ENCODE measurements at places on chromosomes 2 and 18. TPM values are rescaled to one million over a fixed set of nuclear protein-coding genes. Genes with fewer than 3 reads are reported as not detected.

GRCh38 chr2:20184067-20184938, 40.6 kb downstream of the SDC1 start:
- no peaks in the 10 kb centered on the region for H3K27me3 ChIP-seq
- no peak for DNase-seq
- no peak overlapping the region for H3K4me3 ChIP-seq
- H3K27ac ChIP-seq = no peak overlapping the region

DNA sequence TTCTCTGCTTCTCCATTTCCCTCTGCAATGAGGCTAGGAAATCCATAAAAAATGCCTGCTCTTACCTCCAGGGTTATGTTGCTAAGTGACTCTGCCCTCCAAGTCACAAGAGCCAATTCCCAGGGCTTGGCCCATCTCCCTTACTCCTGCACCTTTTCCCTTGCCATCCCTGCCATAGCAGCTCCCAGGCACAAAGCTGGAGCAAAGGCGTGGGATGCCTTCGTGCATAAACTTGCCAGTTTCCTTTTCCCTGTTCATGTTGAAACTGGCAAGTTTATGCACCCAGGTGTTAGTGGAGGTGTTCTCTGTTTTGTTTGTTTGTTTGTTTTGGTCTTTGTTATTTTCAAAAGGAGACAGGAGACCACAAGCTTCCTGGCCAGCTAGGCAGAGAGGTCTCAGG, 195.1 kb downstream of the ACKR3 start:
- H3K27me3 ChIP-seq = peaks cover 5% of the 10 kb centered on the region
- no peak overlapping the region for H3K27ac ChIP-seq
- H3K36me3 ChIP-seq = no peaks in the 10 kb centered on the region
- no peaks in the 10 kb centered on the region for H3K4me1 ChIP-seq

DNA sequence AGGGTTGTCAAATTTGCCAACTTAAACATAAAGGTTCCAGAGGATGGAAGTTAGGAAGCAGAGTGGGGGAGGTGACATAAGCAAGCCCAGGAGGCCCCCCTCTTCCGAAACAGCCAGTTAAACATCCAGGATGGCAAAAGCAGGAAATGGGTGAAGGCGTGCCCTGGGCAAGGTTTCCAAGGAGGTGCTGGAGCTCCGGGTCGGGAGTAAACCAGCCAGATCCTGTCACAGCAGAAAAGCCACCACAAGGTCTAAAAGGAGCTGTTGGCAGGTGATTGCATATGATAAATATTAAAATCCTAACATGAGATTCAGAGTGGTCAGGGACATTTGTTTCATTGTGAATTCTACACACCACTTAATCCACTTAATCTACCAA, 572.2 kb upstream of the SALL3 start:
- H3K27ac ChIP-seq = no peak overlapping the region
- no peaks in the 10 kb centered on the region for H3K4me1 ChIP-seq
- DNase-seq = no peak
- no peaks in the 10 kb centered on the region for H3K27me3 ChIP-seq
- no peaks in the 10 kb centered on the region for H3K36me3 ChIP-seq

- H3K4me3 ChIP-seq = no peak overlapping the region
- H3K27ac ChIP-seq = no peak overlapping the region
- no peak for DNase-seq
- no peaks in the 10 kb centered on the region for H3K4me1 ChIP-seq
Observed at GRCh38 chr2:62363166-62363565, 142.8 kb downstream of the TMEM17 start.

- no peaks in the 10 kb centered on the region for H3K27me3 ChIP-seq
- H3K4me3 ChIP-seq = no peak overlapping the region
- H3K27ac ChIP-seq = no peak overlapping the region
- H3K36me3 ChIP-seq = no peaks in the 10 kb centered on the region
- no peak for DNase-seq
Observed at GRCh38 chr2:107592280-107592624, 234.4 kb upstream of the RGPD4 start.

- H3K4me1 ChIP-seq = peaks cover 9% of the 10 kb centered on the region
- peak overlapping the region; percentile 65 for H3K27ac ChIP-seq
- H3K4me3 ChIP-seq = peak overlapping the region; percentile 39
- DNase-seq = peak; percentile 28
- H3K27me3 ChIP-seq = peaks cover 10% of the 10 kb centered on the region
Observed at GRCh38 chr2:190407246-190407661, 901 bp upstream of the MFSD6 start.

DNA sequence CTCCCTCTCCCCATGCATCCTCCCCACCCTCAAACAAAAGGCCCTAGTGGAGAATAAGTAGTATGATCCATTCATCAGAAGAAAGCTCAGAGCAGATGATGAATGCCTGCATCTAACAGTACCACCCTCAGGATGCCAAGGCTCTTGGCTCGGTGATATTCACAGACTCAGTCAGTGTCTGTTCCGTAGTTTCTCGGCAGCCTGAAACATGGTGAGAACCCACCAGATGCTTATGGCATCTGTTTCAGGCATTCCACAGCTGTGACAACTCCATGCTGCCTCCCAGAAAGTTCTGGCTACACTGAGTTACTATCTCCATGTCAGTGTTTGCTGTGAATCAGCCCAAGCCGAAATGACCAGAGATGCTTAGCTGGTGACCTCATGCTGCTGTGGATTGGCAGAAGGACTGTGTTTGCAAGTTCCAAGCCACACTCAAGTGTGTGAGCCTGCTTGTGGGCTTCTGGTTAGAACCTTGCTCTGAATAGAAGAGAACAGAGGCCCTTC, 83.9 kb downstream of the WDSUB1 start:
- peaks cover 68% of the 10 kb centered on the region for H3K4me1 ChIP-seq
- H3K36me3 ChIP-seq = peaks cover 28% of the 10 kb centered on the region
- no peak overlapping the region for H3K4me3 ChIP-seq
- H3K27me3 ChIP-seq = no peaks in the 10 kb centered on the region

GRCh38 chr2:136384531-136385303, 266.8 kb upstream of the CXCR4 start:
- H3K27ac ChIP-seq = no peak overlapping the region
- H3K27me3 ChIP-seq = no peaks in the 10 kb centered on the region
- no peak overlapping the region for H3K4me3 ChIP-seq
- H3K4me1 ChIP-seq = peaks cover 5% of the 10 kb centered on the region

GRCh38 chr18:69785466-69785865, 162.2 kb downstream of the CD226 start:
- no peaks in the 10 kb centered on the region for H3K27me3 ChIP-seq
- H3K36me3 ChIP-seq = no peaks in the 10 kb centered on the region
- H3K4me3 ChIP-seq = no peak overlapping the region

DNA sequence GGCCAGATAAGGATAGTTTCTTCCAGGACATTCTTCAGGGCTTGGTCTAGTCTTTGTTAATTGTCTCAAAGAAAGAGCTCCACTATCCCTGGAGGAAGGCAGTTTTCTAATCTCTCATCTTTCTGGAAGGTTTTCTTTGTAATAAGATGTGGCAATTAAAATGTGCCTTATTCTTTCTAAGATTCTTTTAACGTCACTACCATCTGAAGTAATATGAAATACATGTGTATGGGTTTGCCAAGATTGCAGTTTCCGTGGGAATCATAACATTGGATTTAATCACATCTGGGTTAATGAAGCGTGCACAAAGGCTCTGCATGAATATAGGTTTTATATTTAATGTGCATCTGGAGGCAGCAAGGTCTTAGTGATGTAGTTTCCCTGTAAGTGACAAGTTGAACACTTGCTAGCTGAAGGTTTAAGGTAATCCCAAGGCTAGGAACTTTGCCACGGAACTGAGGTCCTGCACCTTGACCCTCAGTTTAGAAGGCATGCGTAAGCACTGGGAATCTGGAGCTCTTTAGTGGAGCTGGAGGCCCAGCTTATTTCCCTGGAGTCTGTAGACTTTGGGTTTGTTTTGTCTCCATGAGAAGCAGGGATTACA, 25.7 kb downstream of the DIS3L2 start:
- peak overlapping the region; percentile 52 for H3K27ac ChIP-seq
- no peak overlapping the region for H3K4me3 ChIP-seq
- no peaks in the 10 kb centered on the region for H3K27me3 ChIP-seq
- DNase-seq = peak; percentile 77

DNA sequence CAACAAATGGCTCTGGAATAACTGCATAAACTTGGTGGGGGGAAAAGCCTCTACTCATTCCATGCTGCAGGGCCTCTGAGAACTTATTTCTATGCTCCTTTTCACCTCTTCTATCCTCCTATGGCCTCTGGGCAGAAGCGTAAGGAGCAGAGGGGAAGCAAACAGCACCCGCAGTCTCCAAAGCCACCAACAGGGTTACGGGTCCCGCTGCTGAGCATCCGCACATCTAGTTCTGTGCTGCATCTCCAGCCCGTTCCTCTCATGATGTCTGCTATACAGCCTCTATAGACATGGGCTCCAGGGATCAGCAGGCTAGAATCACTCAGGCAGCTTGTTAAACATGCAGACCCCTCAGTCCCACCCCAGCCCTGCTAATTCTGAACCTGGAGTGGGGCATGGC, 25.9 kb downstream of the PSTPIP2 start:
- no peaks in the 10 kb centered on the region for H3K27me3 ChIP-seq
- H3K27ac ChIP-seq = no peak overlapping the region
- no peak for DNase-seq
- H3K4me1 ChIP-seq = no peaks in the 10 kb centered on the region

- H3K36me3 ChIP-seq = no peaks in the 10 kb centered on the region
- H3K27me3 ChIP-seq = no peaks in the 10 kb centered on the region
- peaks cover 6% of the 10 kb centered on the region for H3K4me1 ChIP-seq
- H3K4me3 ChIP-seq = no peak overlapping the region
- no peak overlapping the region for H3K27ac ChIP-seq
Observed at GRCh38 chr2:105933906-105934305, 189.2 kb downstream of the NCK2 start.

DNA sequence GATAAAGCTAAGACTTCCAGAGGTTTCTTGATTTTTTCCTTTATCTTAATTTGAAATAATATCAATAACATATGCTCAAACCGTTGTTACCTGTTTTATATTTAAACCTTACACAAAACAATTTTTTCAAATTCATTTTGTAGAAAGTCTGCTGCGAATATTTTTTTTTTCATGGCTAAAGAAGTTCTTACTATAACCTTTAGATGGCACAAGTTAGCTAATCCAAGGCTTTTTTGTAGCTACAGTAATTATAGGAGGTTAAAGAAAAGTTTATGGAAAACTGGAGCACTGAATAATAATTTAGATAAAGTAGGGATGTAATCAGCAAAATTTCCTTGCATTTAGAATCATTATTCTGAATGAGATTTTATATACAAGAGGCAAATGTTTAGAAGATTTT, 78.0 kb upstream of the PNPT1 start:
- H3K4me1 ChIP-seq = no peaks in the 10 kb centered on the region
- H3K27me3 ChIP-seq = no peaks in the 10 kb centered on the region
- H3K4me3 ChIP-seq = no peak overlapping the region
- DNase-seq = peak; percentile 56
- no peaks in the 10 kb centered on the region for H3K36me3 ChIP-seq

DNA sequence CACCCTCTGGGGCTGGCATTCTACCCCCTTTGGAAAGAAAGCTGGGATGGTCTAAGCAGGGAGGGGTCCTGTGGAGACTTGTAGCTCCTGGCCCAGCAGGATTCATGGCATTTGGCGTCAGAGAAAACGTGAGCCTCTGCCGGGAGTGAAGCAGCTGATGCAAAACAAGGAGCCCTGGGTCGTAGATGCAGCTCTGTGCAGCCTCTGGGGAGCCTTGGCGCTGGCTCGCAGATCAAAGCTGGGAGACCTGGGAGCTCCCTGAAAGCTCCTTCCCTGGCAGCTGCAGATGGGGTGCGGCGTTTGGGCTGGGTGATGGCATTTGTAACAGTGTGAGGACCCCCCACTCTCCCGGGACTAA, 148.3 kb downstream of the KLHL29 start:
- no peak overlapping the region for H3K4me3 ChIP-seq
- H3K36me3 ChIP-seq = peaks cover 3% of the 10 kb centered on the region
- DNase-seq = no peak
- peak overlapping the region; percentile 10 for H3K27ac ChIP-seq

- peak overlapping the region; percentile 82 for H3K27ac ChIP-seq
- H3K4me1 ChIP-seq = peaks cover 40% of the 10 kb centered on the region
- peak; percentile 43 for DNase-seq
- H3K36me3 ChIP-seq = no peaks in the 10 kb centered on the region
- no peak overlapping the region for H3K4me3 ChIP-seq
Observed at GRCh38 chr2:17805166-17805565, 11.1 kb upstream of the MSGN1 start.

- H3K4me3 ChIP-seq = no peak overlapping the region
- no peaks in the 10 kb centered on the region for H3K4me1 ChIP-seq
- H3K36me3 ChIP-seq = peaks cover 6% of the 10 kb centered on the region
- no peaks in the 10 kb centered on the region for H3K27me3 ChIP-seq
- no peak overlapping the region for H3K27ac ChIP-seq
Observed at GRCh38 chr2:135179689-135180088, 127.6 kb downstream of the RAB3GAP1 start.

- no peaks in the 10 kb centered on the region for H3K36me3 ChIP-seq
- no peak for DNase-seq
- H3K27ac ChIP-seq = no peak overlapping the region
- no peaks in the 10 kb centered on the region for H3K27me3 ChIP-seq
- no peak overlapping the region for H3K4me3 ChIP-seq
- no peaks in the 10 kb centered on the region for H3K4me1 ChIP-seq
Observed at GRCh38 chr18:62634979-62635630, 80.2 kb upstream of the PHLPP1 start.

- H3K4me3 ChIP-seq = no peak overlapping the region
- H3K36me3 ChIP-seq = no peaks in the 10 kb centered on the region
- no peak overlapping the region for H3K27ac ChIP-seq
- no peaks in the 10 kb centered on the region for H3K4me1 ChIP-seq
- DNase-seq = no peak
Observed at GRCh38 chr18:63882333-63883141, 5.0 kb upstream of the SERPINB2 start.

- no peaks in the 10 kb centered on the region for H3K27me3 ChIP-seq
- H3K4me1 ChIP-seq = no peaks in the 10 kb centered on the region
- DNase-seq = no peak
- H3K27ac ChIP-seq = no peak overlapping the region
Observed at GRCh38 chr2:195395362-195395761, 261.7 kb upstream of the SLC39A10 start.

GRCh38 chr2:226873051-226873620, 37.3 kb downstream of the RHBDD1 start:
- peaks cover 6% of the 10 kb centered on the region for H3K36me3 ChIP-seq
- DNase-seq = no peak
- no peak overlapping the region for H3K4me3 ChIP-seq
- H3K4me1 ChIP-seq = no peaks in the 10 kb centered on the region
- H3K27me3 ChIP-seq = no peaks in the 10 kb centered on the region

- no peaks in the 10 kb centered on the region for H3K36me3 ChIP-seq
- H3K27ac ChIP-seq = no peak overlapping the region
- DNase-seq = no peak
- H3K4me1 ChIP-seq = no peaks in the 10 kb centered on the region
- H3K27me3 ChIP-seq = no peaks in the 10 kb centered on the region
- no peak overlapping the region for H3K4me3 ChIP-seq
Observed at GRCh38 chr2:79833235-79833878, 320.5 kb downstream of the CTNNA2 start.

Gene NDUFB3
- total RNA-seq = 112 TPM

Gene MYL1
- 10,096 TPM for total RNA-seq

Gene SPDYA
- total RNA-seq = 0.75 TPM

Gene HTRA2
- 33.0 TPM for total RNA-seq

Gene SLC14A1
- 1.3 TPM for total RNA-seq

Gene MATN3
- total RNA-seq = 0.31 TPM

Gene ALKAL2
- total RNA-seq = 1.1 TPM

Gene CNTNAP5
- 0.13 TPM for total RNA-seq

Gene OR6B2
- total RNA-seq = not detected

Gene TFCP2L1
- total RNA-seq = under 0.01 TPM

Gene NEB
- 1,157 TPM for total RNA-seq

Gene MAPRE3
- total RNA-seq = 7.8 TPM

Gene COBLL1
- total RNA-seq = 7.0 TPM

Gene POTEJ
- total RNA-seq = 0.04 TPM
